ENCODE measurements at places on chromosomes 2 and 18. TPM values are rescaled to one million over a fixed set of nuclear protein-coding genes. Genes with fewer than 3 reads are reported as not detected.

DNA sequence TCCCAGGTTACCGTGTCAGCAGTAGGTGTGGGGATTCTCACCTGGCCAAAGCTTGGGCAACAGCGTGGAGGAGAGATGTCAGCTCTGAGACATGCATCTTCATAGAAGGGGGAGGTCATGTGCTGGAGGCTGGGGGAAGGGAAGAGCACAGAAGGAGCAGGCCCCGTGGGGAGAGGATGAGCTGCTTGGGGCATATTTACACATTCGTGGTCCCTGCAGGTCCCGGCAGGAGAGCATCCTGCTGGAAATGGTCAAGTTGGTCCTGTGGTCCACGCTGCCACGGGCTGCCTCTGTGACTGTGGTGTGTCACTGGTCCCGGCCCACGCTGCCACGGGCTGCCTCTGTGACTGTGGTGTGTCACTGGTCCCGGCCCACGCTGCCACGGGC, 195.1 kb upstream of the TWIST2 start:
- H3K4me3 ChIP-seq, result no peak overlapping the region
- H3K36me3 ChIP-seq, result no peaks in the 10 kb centered on the region
- DNase-seq, result no peak
- no peak overlapping the region for H3K27ac ChIP-seq
- H3K27me3 ChIP-seq, result no peaks in the 10 kb centered on the region

GRCh38 chr2:168140892-168141291, 106.5 kb downstream of the STK39 start:
- H3K36me3 ChIP-seq, result peaks cover 16% of the 10 kb centered on the region
- H3K27me3 ChIP-seq, result no peaks in the 10 kb centered on the region
- DNase-seq, result no peak
- no peak overlapping the region for H3K4me3 ChIP-seq
- no peak overlapping the region for H3K27ac ChIP-seq
- H3K4me1 ChIP-seq, result peaks cover 14% of the 10 kb centered on the region

DNA sequence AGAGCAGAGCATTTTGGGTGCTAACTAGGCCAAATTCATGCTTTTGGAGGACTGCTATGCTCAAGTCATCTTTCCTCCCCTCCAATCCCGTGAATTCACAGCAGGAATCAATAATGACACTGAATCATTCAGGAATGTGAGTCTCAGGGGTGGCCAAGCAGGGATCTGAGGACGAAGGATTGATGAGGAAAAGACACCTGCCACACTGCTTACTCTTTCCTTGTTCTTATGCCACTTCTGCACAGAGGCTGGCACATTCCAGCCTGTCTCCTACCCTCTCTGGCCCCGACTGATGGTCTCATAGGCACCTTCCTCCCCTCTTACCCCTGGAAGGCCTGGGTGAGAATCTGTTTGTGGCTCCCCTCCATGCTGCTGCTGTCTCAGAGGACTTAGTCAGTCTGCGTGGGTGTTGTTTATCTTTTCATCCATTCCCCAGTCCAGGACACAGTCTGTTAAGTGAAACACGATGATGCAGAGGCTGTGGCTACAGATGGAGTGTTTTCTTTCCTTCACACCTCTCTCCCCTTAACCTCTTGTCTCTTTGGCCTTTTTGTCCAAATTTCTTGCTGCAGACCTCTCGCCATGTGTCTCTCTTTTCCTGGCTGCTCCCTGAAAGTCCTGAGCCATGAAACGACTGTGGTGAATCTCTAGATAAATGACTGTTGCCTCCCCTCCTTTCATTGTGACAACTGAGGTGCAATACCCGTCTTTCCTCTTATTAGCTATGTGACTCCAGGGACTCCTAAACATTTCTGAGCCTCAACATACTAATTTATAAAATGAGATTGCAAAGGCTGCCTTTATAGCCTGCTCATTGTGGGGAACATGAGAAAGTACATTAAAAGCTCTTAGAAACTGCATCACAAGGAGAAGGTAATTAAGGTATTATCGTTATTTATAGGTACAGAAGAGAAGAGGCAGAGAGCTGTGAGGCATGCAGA, 86.9 kb downstream of the RDH14 start:
- no peaks in the 10 kb centered on the region for H3K36me3 ChIP-seq
- H3K27me3 ChIP-seq, result no peaks in the 10 kb centered on the region
- peak; percentile 52 for DNase-seq
- H3K4me1 ChIP-seq, result no peaks in the 10 kb centered on the region
- no peak overlapping the region for H3K4me3 ChIP-seq

DNA sequence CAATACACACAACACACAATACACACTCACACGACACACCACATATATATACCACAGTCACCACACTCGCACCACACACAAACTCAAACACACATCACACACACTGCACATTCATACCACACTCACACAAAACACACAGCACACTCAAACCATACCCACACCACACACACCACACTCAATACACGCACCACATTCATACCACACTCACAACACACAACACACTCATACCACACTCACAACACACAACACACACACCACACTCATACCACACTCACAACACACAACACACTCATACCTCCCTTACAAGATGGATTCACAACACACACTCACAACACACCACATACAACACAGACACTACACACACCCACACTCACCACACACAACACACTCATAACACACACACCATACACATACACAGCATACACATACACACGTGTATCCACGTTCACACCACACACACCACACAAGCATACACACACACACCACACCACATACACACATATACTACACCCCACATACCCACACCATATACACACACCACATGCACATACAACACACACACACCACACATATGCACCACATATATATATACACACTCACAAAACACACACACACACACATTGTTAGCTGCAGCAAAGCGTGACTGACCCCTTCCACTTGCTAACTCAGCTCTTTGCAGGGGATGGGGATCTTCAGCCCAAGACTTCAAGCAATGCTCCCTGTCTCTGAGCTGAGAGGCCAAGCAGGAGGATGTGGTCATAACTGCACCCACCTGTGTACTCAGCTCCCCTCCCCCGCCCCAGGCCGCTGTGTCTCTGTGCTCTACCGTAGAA, 59.0 kb downstream of the SDC1 start:
- H3K27ac ChIP-seq, result no peak overlapping the region
- no peaks in the 10 kb centered on the region for H3K36me3 ChIP-seq
- H3K4me1 ChIP-seq, result no peaks in the 10 kb centered on the region
- no peaks in the 10 kb centered on the region for H3K27me3 ChIP-seq

DNA sequence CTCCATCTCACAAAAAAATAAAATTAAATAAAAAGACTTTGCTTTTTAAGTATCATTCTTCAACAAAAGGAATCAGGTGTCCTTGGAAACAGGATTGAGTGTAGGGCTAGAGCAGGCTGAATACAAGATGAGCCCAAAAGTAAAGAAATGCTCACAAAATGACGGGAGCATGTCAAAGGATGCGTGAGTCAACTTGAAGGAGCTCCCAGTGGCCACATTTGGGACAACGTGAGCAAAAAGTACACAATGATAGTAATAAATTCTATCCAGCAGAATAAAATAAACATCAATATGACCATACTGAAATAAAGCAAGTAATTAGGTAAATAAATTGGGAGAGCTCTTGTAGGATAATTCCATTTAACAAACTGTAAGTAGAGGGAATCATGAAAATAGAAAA, 220.7 kb downstream of the PHLPP1 start:
- H3K27me3 ChIP-seq, result no peaks in the 10 kb centered on the region
- H3K4me3 ChIP-seq, result no peak overlapping the region
- H3K4me1 ChIP-seq, result no peaks in the 10 kb centered on the region
- H3K27ac ChIP-seq, result no peak overlapping the region

DNA sequence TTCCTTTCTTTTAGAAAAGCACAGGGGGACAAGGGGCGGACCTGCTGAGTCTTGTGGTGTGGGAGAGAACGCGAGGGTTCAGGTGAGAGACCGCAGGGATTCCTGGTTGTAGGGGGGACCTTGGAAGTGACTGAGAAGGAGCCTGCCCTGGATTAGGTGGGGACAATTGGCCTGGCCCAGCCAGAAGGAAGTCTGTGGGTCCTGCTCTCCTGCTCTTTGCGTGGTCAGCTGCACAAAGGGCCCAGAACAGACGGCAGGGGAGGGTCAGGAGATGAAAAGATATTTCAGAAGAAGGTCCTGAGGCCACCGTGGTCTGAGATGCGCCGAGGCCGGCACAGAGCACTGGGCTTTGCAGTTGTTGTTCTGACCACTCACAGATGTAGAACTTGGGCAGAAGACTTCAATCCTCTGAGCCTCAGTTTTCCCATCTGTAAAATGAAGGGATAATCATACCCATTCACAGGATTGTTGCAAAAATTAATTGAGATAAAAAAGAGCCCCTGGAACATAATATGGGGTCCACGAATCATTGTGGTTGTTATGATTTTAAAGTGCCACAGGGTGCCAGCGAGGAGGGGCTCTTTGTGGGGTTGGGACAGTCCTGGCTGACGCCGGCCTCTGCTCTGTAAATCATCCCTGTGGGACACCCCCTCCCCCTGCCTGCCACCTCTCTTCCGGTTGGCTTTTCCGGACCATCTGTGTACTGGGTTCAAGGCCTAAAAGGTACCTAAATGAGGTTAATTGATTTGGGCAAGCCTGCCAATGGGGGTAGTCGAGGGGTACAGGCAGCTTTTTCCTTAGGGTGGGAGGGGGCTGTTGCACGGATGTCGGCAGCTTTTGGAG, 1.8 kb downstream of the LPIN1 start:
- peak overlapping the region; percentile 86 for H3K4me3 ChIP-seq
- H3K36me3 ChIP-seq, result no peaks in the 10 kb centered on the region
- H3K27ac ChIP-seq, result peak overlapping the region; percentile 85
- no peak for DNase-seq
- peaks cover 63% of the 10 kb centered on the region for H3K4me1 ChIP-seq
- H3K27me3 ChIP-seq, result no peaks in the 10 kb centered on the region

DNA sequence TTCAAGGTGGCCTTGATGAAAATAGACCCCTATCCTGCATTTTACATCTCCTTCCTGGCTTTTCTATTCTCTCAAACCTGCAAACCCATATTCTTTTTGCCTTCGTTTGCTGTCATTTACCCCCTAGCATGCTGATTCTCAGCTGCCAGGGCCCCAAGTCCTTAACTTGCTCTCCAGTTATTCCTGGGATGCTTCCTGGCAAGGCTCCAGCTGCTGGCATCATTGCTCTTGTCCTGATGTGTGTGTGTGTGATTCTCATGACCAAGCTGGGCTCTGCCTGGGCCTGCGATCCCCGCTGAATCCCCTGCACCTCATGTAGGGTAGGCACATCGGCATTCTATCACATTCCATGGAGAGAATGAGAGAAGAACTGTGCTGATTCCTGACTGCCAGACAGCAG, 11.9 kb downstream of the NPAS2 start:
- no peak overlapping the region for H3K27ac ChIP-seq
- no peak overlapping the region for H3K4me3 ChIP-seq
- DNase-seq, result no peak
- no peaks in the 10 kb centered on the region for H3K36me3 ChIP-seq
- H3K4me1 ChIP-seq, result peaks cover 41% of the 10 kb centered on the region

HOXD10 gene
- not detected for polyA plus RNA-seq

SP140 gene
- 2.2 TPM for polyA plus RNA-seq
